ENCODE measurements at places on chromosomes 13 and 19.

GRCh38 chr19:54650108-54650655 is 12.6 kb upstream of the LILRB4 start:
- no peak for DNase-seq

DNA sequence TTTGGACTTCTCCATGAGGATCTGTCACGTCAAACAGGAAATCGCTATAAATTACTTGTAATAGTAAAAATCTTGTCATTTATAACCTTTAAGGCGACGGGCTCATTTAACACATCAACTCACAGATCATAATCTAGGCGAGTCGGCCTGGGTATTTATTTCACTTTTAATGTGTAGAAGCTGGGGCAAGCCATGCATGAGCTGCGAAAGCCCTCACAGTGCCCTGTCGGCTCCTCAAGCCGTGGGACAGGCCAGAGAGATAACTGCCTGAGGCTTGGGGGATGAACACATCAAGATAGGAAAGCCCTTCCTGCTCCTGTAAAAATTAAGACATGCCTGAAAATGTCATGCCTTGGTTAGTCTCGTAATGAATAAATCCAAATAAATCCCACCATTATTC is 30.8 kb downstream of the SOX1 start:
- no peak for DNase-seq

- DNase-seq = no peak
Measured at GRCh38 chr19:51325161-51325976, 13.9 kb downstream of the IGLON5 start.

- DNase-seq = no peak
Measured at GRCh38 chr13:58706421-58706820, 1074.9 kb downstream of the PCDH17 start.

DNA sequence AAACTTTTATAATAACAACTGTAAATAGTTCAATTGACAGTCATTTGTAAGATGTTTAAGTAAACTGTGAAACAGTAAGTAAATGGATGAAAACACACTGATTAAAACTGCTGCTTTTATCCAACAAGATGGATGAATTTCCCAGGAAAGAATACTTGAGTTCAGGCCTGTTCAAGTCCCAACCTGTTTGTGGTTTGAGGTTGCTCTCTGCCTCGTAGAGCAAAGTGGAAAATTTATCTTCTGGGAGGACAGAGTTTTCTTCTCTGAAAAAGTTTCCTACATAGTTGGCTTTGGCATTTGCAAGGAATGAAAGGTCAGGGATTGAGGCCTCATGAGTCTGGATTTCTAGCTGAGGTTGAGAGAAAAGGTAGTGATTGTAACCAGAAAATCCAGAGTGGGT is 15.2 kb upstream of the ZNF543 start:
- DNase-seq = no peak

GRCh38 chr19:13844130-13844631 is 32.8 kb upstream of the NANOS3 start:
- DNase-seq = no peak

- DNase-seq = no peak
Measured at GRCh38 chr19:49558591-49558990, 21.8 kb downstream of the NOSIP start.

- DNase-seq = no peak
Measured at GRCh38 chr19:3420909-3421619, 54.7 kb downstream of the NFIC start.

- DNase-seq = no peak
Measured at GRCh38 chr19:50797781-50798658, 7.8 kb downstream of the ACP4 start.

DNA sequence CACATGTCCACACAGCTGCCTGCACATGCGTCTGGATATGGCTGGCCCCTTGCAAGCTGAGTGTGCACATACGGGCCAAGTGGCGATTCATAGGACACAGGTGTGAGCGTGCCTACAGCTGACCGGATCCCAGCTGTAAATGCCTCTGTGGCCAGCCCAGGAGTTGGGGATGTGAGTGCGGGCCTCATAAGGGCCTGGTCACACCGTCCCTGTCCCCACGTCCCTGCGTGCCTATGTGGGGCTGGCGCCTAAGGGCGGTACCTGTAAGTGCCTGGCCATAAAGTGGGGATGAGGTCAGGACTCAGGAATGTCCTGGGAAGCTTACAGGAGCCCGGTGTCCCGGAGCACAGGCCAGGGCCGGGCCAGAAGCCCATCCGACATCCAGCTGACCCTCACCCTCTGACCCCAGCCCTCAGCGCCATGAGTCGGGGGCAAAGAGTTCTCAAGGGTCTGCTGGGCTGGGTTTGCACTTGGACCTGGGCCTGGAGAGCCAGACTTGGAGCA is 1.3 kb upstream of the ARHGAP45 start:
- no peak for DNase-seq

GRCh38 chr19:13008926-13009787 is 13.9 kb downstream of the NFIX start:
- DNase-seq = no peak

- DNase-seq = no peak
Measured at GRCh38 chr19:54133312-54133956, 4.1 kb upstream of the CNOT3 start.

- DNase-seq = no peak
Measured at GRCh38 chr19:4278010-4278409, 1.1 kb upstream of the SHD start.

DNA sequence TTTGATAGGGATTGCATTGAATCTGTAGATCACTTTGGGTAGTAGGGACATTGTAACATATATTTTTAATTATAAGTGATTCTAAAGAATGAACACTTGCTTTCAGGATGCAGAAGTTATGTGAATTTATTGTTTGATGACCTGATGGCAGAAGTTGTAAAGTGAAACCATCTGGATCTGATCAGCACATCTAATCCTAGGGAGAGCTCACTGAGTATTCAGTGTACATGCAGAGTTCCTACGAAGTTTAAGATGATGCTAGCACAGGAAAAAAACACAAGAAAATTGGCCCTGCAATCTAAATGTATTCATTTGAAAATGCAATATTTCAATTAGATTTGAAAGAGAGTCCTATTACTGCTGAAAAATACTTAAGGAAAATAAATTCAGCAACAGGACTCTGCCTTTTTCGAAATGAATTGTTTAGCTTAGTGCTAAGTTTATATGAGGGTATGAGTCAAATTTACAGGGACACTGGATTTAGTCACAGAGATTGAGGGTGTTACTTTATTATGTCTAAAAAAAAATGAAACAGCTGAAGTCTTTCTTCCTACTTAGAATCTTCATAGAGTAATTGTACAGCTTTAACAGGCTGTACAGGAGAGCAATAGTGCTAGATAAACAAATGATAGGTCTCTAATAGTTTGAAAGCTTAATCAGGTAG is 385.7 kb downstream of the DCT start:
- no peak for DNase-seq

DNA sequence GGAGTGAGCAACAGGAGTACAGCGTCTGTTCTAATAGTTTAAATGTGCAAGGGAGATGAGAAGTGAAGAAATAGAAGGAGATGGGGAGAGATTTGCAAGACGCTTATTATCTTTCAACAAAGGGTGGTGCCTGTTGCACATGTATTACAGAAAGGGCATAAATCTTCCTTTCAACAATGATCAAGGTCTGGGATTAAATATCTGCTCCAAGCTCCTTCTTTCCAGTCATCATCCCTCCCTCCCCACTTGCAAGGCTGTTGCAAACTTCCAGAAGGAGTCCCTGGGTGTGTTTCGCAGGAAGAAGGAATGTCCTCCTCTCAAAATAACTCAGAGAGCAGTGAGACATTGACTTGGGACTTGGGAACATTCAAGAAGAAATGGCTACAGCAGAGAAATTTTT is 63.5 kb upstream of the MYCBP2 start:
- no peak for DNase-seq

- no peak for DNase-seq
Measured at GRCh38 chr19:7349231-7349591, 474 bp downstream of the ARHGEF18 start.

DNA sequence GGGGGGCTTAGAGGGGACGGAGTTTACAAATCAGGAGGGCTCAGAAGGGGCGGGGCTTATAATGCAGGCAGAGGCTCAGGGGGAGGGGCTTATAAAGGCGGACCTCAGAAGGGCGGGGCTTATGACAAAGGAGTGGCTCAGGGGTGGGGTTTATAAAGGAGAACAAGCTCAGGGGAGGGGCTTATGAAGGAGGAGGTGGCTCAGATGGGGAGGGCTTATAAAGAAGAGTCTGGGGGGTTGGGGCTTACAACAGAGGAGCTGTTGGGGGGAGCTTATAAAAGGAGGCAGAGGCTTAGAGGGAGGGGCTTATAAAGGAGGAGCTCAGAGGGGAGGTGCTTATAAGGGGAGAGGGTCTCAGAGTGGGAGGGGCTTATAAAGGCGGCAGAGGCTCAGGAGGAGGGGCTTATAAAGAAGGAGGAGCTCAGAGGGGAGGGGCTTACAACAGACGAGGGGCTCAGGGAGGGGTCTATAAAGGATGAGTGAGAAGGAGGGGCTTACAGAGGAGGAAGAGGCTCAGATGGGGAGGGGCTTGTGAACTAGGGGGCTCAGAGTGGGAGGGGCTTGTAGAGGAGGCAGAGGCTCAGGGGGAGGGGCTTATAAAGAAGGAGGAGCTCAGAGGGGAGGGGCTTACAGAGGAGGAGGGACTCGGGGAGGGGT is 1.0 kb downstream of the SMIM24 start:
- DNase-seq = no peak

DNA sequence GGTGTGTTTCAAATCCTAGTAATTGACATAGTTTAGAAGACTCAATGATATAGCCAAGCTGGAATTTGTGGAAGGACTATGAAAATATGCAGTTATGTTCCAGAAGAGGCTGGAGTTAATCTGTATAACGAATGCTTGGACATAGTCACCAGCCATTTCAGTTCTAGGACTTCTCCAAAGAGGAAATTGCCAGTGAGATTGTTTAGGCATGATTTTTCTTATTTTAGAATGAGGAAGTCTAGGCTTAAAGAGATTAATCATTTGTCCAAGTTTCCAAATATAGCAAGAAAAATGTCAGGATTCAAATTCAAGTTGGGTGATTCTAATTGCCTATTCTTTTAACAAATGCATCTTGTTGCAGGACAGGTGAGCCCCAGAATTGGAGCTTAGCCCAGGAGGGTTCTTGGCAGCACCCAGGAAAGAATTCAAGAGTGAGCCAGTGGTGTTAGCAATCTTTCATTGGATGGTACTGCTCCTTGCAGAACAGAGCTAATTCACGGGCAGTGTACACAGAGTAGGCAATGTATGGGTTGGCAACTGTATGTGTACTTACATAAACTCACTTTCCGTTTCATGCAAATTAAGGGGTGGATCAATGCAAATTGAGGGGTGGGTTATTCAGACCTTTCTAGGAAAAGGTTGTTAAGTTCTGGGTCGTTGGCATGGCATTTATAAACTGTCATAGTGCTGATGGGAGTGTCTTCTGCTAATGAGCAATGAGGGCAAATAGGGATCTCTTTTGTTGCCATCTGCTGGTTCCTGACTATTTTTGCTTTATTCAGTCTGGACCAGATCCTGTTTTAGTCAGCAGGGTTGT is 763.1 kb upstream of the SLITRK1 start:
- no peak for DNase-seq

Measured in NT2/D1 (cell line).